ENCODE measurements at places on chromosomes 12 and 14.

DNA sequence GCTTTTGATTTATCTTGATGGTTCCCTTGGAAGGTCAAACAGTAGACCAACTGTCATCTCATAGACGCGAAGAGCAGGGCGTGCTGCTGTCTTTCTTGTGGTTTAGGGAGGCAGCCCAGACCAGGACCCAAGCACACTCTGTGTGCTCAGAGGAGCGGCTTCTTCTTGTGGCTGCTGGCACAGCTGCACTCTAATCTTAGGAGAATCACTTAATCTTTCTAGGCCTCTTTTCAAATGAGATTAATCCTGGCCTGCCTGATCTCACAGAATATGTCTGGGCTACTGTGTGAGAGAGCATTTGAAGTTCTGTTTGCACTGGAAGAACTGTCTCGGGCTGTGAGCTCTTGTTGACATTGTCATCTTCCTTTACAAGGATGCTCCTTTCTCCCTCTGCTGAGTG is 60.0 kb upstream of the TRAF3 start:
- peak; percentile 71 for DNase-seq

DNA sequence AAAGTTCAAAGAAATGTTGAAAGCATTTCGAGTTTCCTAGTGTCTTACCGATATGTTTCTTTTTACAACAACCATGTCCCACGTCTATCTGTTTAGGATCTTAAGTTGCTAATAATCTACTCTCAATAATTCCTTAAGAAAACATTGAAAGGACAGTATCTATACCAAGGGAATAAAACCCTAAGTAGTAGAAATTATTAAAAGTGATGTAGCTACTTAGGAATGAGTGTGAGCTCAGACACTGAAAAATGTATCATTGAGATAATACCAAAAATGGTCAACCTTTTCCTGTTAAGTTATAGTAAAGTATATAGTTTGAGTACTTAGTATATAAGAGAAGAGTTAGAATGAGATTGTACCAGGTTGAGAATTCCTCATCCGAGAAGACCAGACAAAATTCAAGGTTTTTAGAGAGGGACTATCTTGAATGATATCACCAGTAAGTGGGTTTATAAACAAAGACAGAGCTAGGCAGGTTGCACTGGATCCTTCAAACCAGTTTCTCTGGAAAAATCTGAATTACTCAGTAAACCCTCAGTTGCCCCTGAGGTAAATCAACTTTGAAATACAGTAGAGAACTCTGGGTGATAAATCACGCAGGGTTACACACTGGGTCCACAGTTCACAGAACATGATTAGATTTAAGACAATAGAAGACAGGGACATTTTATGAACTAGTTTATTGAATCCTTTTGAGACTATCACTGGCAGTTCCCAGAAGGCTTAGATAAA is 96.8 kb downstream of the ERGIC2 start:
- no peak for DNase-seq

- DNase-seq: no peak
Observed at GRCh38 chr12:32502693-32503502, 103.5 kb downstream of the FGD4 start.

DNA sequence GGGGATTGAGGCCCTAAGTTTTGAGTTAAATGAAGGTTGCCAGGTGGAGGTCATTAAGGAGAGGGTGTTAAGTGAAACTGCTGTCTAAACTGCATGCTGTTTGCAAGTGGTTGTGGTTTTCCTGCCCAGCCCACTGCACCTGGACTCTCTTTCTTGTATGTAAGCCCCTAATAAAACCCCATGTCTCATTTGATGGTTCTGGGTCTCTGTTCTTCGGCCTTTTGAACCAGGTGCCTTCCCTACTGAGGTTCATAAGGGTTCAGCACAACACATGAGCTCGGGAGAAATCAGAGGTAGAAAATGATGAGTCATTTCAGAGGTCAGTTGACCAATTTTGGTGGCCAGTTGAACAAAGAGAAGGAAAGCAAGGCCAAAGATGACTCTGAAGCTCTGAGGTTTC is 382.5 kb downstream of the RPS29 start:
- DNase-seq: no peak

DNA sequence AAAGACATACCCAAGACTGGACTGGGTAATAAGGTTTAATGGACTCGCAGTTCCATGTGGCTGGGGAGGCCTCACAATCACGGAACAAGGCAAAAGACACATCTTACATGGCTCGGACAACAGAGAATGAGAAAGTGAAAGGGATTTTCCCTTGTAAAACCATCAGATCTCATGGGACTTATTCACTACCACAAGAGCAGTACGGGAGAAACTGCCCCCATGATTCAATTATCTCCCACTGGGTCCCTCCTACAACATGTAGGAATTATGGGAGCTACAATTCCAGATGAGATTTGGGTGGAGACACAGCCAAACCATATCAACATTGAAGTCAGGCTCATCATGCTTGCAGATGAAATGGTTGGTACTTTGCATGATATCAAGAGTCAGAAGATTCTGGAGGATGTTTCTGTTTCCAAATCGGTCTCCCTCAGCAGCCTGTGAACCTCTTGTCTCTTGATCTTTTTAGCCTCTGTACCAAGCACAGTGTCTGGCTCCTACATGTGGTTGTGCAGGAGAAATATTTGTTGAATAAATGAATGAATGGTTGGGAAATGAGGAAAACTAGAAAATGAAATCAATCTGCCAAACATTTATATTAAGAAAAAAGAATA is 98.6 kb downstream of the VRK1 start:
- DNase-seq: no peak

DNA sequence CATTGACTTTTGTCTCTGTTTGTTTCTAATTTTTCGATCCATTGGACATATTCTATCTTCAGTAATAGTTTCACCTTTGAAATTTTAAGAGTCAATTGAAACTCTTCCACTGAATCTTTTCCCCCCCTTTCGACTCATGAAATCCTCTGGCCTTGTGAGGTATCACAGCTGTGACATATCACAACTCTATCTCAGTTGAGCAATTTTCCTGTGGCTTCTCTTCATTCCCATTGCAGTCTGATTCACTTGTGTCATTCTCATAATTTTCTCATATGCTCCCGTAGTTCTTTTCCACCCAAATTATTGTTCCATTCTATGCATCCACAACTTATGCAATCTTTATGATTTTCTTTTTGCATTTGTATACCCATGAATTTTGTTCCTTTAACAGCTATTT is 261.6 kb downstream of the DACT1 start:
- DNase-seq: no peak

DNA sequence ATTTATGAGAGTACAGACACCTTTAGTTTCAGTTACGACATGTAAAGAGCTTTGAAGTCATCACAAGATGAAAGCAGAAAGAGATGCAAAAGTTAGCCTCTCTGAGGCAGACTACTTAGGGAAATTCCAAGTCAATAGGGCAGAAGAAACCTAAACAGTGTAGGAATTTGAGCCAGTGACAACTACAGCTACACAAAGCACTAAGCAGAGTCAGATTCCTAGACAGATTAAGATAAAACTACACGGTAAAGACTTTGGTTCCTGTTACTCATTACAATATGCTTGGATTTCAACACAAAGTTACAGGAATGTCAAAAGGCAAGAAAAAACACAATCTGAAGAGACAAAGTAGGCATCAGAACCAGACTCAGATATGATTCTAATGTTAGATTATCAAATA is 1302.3 kb downstream of the FSCB start:
- DNase-seq: no peak

GRCh38 chr12:96208346-96208745 is 14.2 kb downstream of the ELK3 start:
- DNase-seq: no peak

DNA sequence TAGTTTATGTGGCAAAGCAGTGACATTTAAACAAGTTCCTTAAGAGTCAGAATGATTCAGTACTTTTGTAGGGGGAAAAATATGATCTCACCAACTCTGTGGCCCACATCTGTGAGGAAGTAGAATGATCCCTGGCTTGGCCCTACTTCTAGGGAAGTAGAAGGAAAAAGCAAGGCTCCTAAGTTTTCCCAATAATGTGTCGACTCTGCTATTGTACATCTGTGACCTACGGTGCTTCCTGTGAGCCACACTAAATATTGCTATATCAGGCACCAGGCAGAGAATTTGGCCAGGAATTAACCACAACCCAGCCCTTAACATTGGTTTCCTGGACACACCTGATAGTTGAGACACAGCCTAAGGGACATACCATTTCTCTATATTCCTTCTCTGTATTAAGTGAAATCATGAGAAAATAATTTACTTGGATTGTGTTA is 9.3 kb upstream of the NID2 start:
- no peak for DNase-seq
